Naive thymus-derived CD8-positive, alpha-beta T cell (primary cell): ENCODE measurements at places on chromosomes 3 and 15.

- DNase-seq: peak; percentile 67
- H3K4me1 ChIP-seq: peaks cover 89% of the 10 kb centered on the region
- H3K27ac ChIP-seq: peak overlapping the region; percentile 89
- H3K4me3 ChIP-seq: peak overlapping the region; percentile 20
These were observed 58.2 kb downstream of the RAB7A start for GRCh38 chr3:128784232-128784631.

DNA sequence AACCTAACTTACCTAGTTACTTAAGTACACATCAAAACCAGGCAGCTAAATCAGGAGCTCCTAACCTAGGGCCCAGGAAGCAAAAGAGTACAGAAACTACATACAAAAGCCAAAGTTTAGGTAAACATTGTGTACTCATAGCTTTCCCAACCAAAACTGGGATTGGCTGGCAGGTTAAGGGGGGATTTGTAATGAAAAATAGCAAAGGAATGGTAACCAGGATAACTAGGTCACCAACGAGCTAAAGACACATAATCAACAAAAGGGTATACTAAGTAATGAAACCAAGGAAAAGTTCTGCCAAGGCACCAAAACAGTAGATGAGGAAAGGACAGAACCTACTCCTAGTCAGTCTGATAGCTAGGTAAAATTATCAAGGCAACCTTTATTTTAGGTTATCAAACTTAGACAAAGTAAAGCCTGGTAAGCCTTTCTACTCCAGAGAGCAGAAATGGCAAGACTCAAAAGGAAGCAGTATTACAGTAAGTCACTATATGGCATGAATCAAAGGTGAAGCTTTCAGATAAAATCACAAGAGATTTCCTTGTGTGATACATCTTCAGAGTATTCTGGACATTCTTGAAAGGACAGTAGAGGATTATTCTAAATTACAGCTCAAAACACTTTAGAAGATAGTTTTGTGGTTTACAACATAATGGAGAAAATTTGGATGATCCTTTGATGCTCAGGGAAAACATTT is 10.2 kb downstream of the TRA2B start:
- H3K4me3 ChIP-seq: peak overlapping the region; percentile 96
- no peak for DNase-seq
- no peaks in the 10 kb centered on the region for H3K27me3 ChIP-seq
- peaks cover 95% of the 10 kb centered on the region for H3K36me3 ChIP-seq
- peak overlapping the region; percentile 85 for H3K27ac ChIP-seq

DNA sequence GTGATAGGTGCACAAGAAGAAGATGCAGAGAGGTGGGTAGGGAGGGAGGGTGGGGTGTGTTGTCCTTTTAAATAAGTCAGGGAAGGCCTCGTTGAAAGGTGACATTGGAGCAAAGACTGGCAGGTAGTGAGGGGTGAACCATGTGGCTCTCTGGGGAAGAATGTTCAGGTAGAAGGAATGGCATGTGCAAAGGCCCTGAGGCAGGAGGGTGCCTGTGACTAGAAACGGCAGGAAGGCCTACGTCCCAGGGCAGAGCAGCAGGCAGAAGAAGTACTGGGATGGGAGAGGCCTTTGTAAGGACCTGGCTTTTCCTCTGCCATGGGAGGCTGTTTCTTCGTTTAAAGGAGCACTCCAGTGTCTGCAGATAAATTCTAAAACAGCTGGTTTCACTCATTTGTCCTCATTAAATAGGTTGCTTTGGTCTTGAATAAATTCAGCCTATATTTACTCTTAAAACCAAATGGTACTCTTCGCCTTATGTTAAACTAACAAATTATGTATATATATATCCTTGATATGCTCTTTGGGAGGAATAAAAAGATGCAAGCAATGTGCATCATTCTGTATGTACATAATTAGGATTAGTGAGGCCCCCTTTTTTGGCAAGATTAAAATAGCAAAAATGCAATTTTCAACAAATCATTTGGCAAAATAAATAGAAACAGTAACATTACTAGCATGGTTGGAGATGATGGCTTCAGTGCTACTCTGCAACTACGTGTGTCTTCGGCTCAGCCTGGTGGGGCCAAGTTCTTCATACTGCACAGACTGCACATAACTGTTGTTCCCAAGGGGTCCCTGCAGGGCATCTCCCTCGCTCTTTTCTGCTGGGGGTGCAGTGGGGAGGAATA is 151.4 kb downstream of the KLF13 start:
- no peak for DNase-seq
- H3K4me1 ChIP-seq: peaks cover 74% of the 10 kb centered on the region
- H3K4me3 ChIP-seq: no peak overlapping the region
- H3K27me3 ChIP-seq: no peaks in the 10 kb centered on the region
- H3K36me3 ChIP-seq: no peaks in the 10 kb centered on the region

DNA sequence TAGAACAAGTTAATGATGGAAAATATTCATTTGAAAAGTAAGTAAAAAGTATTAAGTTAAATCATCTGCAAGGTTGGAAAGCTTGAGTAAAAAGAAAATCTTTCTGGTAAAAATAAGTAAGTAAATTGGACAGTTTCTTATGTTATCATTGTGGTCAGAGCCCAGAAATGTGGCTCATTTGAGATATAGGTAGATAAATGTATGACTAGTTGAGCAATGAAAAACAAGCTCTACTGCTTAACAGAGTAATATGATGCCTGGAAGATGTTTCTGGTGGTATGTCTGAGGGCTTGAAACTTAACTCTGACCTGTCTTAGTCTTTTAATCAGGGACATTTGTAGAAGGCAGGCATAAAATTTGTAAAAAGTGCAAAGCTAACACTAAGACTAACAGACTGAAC is 444.0 kb downstream of the MFSD1 start:
- DNase-seq: no peak
- no peak overlapping the region for H3K27ac ChIP-seq
- H3K4me3 ChIP-seq: no peak overlapping the region
- no peaks in the 10 kb centered on the region for H3K36me3 ChIP-seq
- peaks cover under 1% of the 10 kb centered on the region for H3K27me3 ChIP-seq
- H3K4me1 ChIP-seq: no peaks in the 10 kb centered on the region

DNA sequence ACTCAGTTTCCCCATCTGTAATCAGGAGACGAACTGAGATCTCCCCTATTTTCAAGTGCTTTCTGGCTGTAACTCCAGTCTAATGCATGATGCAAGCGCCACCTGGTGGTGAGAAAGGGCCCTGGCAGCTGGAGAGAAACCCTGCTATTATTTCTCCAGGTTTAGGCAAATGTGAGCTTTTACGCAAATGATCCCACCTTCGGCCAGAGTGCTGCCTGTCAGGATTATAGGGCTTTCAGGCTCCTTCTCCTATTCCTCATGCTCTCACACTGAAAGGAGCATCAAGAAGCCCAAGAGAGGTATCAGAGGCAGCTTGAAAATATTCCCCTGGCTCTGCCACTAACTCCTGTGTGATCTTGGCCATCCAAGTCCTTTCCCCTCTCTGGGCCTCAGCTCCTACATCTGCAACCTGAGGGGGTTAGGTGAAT is 93.9 kb upstream of the RASGRF1 start:
- H3K4me3 ChIP-seq: no peak overlapping the region
- peaks cover 6% of the 10 kb centered on the region for H3K4me1 ChIP-seq
- H3K27ac ChIP-seq: no peak overlapping the region
- DNase-seq: peak; percentile 56

- H3K4me1 ChIP-seq: no peaks in the 10 kb centered on the region
- no peak overlapping the region for H3K27ac ChIP-seq
- no peak for DNase-seq
- no peaks in the 10 kb centered on the region for H3K36me3 ChIP-seq
- no peaks in the 10 kb centered on the region for H3K27me3 ChIP-seq
- no peak overlapping the region for H3K4me3 ChIP-seq
These were observed 136.4 kb upstream of the NDN start for GRCh38 chr15:23823508-23823907.

- no peaks in the 10 kb centered on the region for H3K36me3 ChIP-seq
- H3K4me1 ChIP-seq: peaks cover 36% of the 10 kb centered on the region
- H3K4me3 ChIP-seq: no peak overlapping the region
- H3K27ac ChIP-seq: no peak overlapping the region
- no peak for DNase-seq
These were observed 220.6 kb downstream of the SLCO3A1 start for GRCh38 chr15:92074101-92074500.

DNA sequence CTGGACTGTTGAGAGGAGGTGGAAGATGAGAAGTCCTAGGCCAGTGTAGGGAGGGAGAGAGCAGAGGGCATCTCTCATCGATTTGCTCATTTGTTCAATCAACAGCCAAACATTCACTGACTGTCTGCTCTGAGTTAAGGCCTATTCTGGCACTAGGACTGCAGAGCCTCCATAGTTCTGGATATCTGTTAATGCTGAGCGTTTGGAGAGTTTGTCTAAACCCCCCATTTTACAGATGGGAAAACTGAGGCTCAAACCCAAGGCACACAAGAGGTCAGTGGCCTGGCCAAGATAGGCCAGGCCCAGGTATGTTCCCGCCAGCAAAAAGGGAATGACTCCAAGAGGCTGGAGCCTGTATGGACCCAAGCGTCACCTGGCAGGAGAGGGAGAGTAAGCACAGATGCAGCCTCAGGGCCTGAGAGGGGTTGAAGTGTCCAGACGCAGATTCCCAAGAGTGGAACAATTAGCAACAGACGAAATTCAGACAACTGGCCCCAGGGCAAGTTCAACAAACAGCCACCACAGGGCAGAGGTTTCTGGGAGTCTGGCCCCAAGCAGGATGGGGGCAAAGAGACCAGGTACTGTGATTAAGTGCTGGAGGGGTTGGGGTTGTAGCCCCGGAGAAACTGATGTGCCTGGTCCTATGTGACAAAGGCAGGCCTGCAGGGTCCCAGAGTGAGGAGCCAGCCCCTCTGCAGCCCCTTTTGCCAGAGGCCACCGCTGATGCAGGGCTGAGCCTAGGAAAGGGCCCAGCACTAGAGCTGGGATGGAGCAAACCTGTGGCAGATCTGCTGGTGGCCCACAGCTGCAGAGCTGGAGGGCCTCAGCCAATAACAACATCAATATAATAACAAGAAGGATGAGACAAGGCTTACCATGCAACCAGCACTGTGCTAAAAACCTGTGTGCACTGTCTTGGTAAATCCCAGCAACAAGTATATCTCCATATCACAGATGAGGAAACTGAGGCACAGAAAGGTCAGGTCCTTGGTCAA is 245.1 kb upstream of the TLE3 start:
- H3K4me3 ChIP-seq: no peak overlapping the region
- H3K27me3 ChIP-seq: no peaks in the 10 kb centered on the region
- H3K27ac ChIP-seq: no peak overlapping the region
- no peaks in the 10 kb centered on the region for H3K36me3 ChIP-seq

DNA sequence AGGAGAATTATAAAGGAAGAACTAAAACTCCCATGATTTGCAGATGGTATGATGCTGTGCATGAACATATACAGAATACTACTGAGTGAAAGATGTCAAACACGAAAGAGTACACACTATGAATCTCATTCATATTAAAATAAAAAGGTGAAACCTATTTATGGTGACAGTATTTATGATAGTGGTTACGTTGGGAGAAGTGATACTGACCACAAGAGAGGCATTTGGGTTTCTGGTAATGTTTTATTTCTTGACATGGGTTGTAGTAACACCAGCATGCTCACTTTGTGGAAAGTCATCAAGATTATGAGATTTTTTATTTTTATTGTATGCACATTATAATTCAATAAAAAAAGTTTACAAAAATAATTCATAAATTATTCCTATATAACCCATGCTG is 324.0 kb downstream of the GAP43 start:
- no peaks in the 10 kb centered on the region for H3K36me3 ChIP-seq
- no peak overlapping the region for H3K27ac ChIP-seq
- H3K4me1 ChIP-seq: no peaks in the 10 kb centered on the region

DNA sequence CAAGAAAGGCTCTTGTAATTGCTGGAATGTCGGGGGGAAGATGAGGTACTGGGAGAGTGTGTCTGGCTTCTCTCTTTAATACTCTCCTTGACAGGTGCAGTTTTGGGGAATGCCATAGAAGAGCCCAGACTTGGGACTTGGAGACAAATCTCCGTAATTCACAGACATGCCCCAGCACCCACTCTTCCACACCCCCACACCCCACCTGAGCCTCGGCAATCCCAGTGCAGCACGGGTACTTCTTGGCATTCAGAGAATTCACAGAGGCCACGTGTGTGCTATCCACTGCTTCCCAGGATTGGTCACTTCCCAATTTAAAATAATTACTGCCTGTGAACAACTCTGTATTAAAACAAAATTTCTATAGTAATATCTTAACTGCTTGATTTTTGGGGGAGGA is 43.9 kb downstream of the TRIM71 start:
- no peak for DNase-seq
- no peak overlapping the region for H3K4me3 ChIP-seq
- no peaks in the 10 kb centered on the region for H3K36me3 ChIP-seq
- H3K27ac ChIP-seq: no peak overlapping the region
- H3K27me3 ChIP-seq: no peaks in the 10 kb centered on the region

GRCh38 chr3:148021381-148021780 is 612.2 kb downstream of the ZIC1 start:
- H3K4me3 ChIP-seq: no peak overlapping the region
- no peak overlapping the region for H3K27ac ChIP-seq
- H3K36me3 ChIP-seq: no peaks in the 10 kb centered on the region

GRCh38 chr15:82129761-82130160 is 83.9 kb upstream of the MEX3B start:
- peaks cover 4% of the 10 kb centered on the region for H3K4me1 ChIP-seq
- H3K27me3 ChIP-seq: no peaks in the 10 kb centered on the region
- H3K36me3 ChIP-seq: peaks cover 76% of the 10 kb centered on the region
- H3K27ac ChIP-seq: no peak overlapping the region

- H3K27ac ChIP-seq: no peak overlapping the region
- H3K4me3 ChIP-seq: no peak overlapping the region
- DNase-seq: no peak
- H3K27me3 ChIP-seq: no peaks in the 10 kb centered on the region
- H3K36me3 ChIP-seq: no peaks in the 10 kb centered on the region
- no peaks in the 10 kb centered on the region for H3K4me1 ChIP-seq
These were observed 9.1 kb downstream of the PLA2G4F start for GRCh38 chr15:42147431-42147735.

DNA sequence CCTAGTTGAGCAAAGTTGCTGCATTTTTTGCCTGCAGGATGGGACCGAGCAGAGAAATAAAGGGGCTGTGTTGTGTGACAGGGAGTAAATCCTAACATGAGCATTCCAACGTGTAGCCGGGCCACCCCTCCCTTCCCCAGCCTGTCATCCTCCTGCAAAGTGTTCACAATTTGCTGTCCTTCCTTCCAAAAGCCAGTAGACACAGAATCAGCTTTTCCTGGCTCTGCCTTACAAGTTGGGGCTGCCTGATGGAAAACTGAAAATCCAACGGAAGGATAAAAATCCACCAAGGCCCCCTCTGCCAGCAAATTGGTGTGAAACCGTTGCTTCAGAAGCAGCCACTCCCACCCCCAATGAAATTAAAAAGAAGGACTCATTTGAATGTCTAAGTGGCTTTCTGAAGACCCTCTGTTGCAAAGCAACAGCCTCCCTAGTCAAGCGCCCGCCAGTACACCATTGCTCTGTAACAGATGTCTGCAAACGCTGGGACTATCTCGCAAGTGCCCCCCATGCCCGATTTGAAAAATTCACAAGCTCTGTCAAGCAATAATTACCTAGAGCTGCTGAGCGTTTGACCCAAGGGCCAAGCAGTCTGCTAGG is 665 bp downstream of the FRMD4B start:
- H3K4me1 ChIP-seq: peaks cover 8% of the 10 kb centered on the region
- DNase-seq: no peak
